ENCODE measurements at places on chromosomes 5 and 9. TPM values are rescaled to one million over a fixed set of nuclear protein-coding genes. Genes with fewer than 3 reads are reported as not detected.

The ABHD17B gene
- 6.3 TPM for polyA plus RNA-seq

The GBGT1 gene
- 0.95 TPM for polyA plus RNA-seq

The HTR1A gene
- polyA plus RNA-seq = not detected

The SH2D3C gene
- polyA plus RNA-seq = not detected

The GPR151 gene
- polyA plus RNA-seq = not detected

The TAF11L10 gene
- not detected for polyA plus RNA-seq

The CD274 gene
- polyA plus RNA-seq = 5.2 TPM

The DDX4 gene
- not detected for polyA plus RNA-seq

The SPATA31A3 gene
- not detected for polyA plus RNA-seq

The TGFBR1 gene
- 46.3 TPM for polyA plus RNA-seq

The TMEM8B gene
- 4.0 TPM for polyA plus RNA-seq

The UGT3A1 gene
- polyA plus RNA-seq = not detected

The CATSPER3 gene
- polyA plus RNA-seq = 0.14 TPM

GRCh38 chr9:76605321-76605900, 146.4 kb downstream of the GCNT1 start:
- no peak for DNase-seq

DNA sequence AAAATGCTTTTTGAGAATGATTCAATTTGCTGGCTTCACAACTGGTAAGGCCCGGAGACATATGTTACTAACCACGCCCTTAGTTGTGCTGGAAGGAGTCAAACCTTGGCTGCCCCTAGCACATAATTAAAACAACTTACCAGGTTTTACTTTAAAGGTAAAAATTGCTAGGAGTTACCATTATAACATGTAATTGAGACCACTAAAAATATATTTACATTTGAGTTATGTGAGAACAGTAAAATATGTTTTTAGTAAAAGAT, 435.6 kb upstream of the CDH9 start:
- DNase-seq = peak; percentile 37

- peak; percentile 73 for DNase-seq
Measured at GRCh38 chr5:36573438-36573837, 33.0 kb upstream of the SLC1A3 start.

DNA sequence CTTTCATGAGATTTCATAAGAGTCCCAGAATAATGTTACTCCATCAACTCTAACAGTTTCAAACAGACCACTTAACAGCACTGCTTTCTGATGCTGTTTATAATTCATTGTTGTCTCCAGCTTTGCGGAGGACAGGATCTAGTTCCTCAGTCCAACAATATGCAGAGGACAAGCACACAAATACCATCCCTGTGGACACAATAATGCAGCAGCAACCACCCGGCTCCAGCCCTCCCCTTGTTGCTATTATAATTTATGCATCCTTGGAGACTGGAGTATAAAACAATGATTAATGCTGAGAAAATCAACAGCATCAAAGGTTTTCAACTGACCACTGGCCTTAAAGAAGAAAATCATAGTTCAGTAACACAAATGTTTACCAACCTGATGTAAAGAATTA, 108.3 kb downstream of the DENND1A start:
- DNase-seq = peak; percentile 3

DNA sequence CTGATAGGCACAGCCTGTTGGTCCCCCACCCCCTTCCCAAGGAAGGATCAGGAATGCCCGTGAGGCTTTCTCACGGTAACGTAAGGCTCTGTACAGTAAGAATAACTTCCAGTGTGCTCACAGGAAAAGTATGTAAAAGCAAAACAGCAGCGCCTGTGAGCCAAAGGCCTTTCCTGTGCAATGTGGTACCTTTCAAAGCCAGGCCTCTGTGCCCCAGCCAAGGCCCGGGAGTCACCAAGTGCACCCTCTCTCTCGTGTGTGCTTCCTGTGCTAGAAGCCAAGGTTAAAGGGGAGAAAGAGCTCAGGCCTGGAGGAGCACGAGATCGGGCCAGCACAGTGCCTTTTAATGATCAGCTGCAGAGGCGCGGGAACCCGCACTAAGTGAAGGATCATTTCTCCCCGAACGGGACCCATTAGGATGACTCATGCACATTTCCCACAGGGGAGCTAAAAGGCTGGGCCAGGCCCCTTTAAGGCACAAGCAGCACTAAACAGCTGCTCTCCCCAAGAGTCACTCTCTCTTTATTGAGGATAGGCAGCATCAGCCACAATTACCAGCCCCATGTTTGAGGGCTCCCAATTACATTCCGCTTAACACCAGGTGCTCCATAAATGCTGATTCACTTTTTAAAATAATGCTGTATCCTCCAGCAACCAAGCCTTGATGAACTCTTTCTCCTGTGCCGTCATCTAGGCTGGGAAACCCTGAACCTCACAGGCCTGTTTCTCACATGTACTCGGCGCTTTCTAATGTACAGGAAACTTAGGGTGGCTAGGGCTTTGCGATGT, 42.8 kb downstream of the SHB start:
- DNase-seq = peak; percentile 95

DNA sequence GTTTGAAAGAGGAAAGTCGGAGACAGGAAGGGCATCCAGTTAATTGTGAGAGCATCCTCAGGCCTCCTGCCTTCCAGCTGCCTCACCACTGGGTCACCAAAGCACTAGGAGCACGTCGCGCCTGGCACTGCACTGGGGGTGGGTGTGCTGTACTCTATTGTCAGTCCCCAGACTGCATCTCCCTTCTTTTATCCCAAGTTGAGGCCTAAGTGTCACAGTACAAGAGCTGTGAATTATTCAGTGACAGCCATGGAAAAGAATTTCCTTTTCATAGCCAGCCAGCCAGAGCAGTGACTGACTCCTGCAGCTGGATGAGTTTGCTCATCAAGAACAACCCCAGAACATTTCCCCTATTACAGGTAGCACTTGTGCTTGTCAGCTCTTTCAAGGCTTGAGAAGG, 16.3 kb downstream of the CLTA start:
- DNase-seq = peak; percentile 83

- no peak for DNase-seq
Measured at GRCh38 chr5:104095527-104095926, 532.9 kb upstream of the NUDT12 start.

DNA sequence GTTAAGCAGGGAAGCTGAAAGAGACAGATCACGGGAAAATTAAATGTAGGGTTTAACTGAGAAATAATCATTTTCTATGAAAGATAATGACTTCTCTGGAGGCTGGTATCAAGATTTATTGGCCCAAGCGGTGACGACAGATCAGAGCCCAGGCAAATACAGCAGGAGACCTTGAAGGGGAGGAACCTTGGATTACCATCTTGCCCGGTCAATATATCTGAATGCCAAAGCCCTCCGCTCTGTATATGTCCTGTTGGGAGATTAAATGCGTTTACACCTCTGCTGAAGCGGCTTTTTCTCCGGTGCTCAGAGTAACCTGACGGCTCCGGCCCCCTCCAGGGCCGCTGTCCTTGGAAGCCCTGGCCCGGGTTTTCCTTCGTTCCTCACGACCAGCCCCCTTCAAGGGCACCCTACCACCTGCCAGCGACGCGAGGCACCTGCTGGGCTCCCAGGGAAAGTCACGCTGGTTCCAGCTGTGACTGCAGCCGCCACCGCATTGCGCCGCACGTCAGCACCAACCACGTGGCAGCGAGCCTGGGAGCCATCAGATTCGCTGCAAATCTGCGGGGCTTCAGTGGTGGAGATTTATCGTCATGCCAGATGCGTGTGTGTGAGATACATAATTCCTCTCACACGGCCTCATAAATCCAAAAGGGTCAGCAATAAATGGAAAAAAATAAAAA, 4.4 kb upstream of the QSOX2 start:
- no peak for DNase-seq

DNA sequence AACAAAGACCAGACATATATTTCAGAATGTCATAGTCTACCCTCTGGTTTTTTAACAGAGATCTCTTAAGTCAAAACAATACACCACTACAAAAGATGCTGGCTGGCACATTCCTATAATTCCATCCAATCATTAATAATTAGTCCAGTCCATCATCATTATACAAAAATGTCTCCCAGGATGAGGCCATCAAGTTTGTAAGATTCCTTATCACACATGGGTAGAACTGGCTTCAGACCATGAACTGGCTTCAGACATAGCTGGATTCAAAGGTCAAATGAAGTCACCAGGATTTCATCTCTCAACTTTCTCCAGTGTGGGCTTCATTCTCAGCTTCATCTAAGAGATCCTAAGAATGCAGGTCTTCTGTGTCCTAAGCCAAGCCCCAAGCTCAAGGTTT, 147.1 kb downstream of the ENC1 start:
- no peak for DNase-seq

DNA sequence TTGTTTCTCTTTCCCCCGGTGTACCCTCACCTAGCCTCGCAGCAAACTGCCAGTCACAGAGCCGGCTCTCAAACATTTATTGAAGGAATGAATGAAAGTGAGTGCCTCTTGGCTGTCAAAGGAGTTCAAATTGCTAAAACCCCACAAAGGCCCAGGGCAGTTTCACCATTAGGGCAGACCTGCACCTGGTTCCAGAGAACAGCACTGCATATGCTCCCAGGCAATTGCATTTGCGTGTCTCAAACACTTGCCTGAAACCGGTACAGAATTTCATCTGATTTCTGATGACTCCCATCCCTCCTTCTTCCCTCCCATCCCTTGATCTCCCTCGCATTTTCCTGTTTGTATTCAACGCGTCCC, 165.6 kb upstream of the ZNF462 start:
- peak; percentile 7 for DNase-seq

- DNase-seq = peak; percentile 76
Measured at GRCh38 chr5:132369474-132370180, at the start of gene SLC22A5. Gene SLC22A5, plus strand, starts transcription at chr5:132369710. Its CDS starts 263 bp downstream, at chr5:132369973.

- peak; percentile 75 for DNase-seq
Measured at GRCh38 chr9:15300218-15300617, 6.8 kb downstream of the TTC39B start.

DNA sequence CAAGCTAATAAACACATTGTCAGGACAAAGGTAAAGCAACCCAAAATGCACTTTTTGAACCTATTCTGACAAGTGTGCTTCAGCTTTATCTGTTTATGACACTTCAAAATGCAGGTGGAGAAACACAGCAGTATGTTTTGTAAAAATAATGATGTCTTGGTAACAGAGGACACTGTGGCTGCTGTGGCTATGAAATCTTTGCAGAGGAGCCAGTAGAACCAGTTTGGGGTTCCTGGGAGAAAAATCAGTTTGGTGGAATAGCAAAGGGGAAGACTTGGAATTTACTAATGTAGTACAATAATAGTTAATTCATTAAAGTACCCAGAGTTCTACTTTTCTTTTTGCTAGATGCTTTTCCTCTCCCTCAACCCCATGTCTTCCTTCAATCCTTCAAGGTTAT, 40.6 kb downstream of the SIL1 start:
- no peak for DNase-seq

DNA sequence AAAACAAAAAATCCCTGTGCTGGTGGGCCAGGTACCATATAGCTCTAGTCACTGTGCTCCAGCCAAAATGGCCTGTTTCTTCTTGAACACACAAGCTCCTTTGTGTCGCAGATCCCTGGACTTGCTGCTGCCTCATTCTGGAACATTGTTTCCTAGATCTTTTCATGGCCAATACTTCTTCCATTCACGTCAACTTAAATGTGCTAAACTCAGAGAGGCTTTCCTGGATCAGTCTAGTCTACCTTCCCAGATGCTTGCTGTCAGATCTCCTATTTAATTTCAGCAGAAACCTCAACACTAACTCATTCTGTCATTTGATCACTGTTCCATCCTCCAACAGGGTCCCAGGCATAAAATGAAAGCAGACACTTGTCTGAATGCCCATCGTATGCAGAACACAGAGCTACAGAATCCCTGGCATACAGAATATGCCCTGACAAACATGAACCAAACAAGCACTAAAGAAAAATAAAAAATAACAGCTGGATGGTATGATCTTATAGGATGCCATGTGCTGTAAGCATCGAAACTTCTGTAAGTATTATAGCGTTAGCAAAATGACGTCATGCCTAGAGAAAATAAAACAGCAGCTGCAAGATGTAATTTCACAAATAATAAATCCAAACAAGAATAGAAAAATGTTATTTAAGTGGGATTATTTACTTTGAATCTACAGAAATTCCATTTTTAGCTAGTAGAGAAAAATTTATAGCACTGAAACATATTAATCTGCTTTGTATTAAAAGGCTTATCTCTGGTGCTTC, 403.7 kb upstream of the DAP start:
- no peak for DNase-seq

- DNase-seq = no peak
Measured at GRCh38 chr9:112446080-112446479, 40.5 kb upstream of the KIAA1958 start.

GRCh38 chr5:14386884-14387624, 194.5 kb upstream of the OTULINL start:
- no peak for DNase-seq

DNA sequence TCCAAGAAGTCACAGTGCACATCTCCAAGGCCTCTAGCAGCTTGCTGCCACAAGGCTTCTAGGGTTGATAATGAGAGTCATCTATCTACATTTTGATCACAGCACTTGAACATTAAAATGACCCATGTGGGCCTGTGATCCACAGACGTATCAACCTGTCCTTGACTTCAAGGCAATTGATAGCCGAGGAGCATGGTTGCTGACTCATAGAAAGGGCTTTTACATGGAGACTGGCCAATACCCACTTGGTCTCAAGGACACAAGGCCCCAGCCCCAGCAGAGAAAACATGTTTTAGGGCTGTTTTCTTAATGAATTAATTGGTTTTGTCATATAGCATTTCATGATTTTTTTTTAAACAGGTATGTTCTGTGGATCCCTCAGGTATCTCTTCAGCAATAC, 314.0 kb downstream of the SEMA5A start:
- DNase-seq = no peak

DNA sequence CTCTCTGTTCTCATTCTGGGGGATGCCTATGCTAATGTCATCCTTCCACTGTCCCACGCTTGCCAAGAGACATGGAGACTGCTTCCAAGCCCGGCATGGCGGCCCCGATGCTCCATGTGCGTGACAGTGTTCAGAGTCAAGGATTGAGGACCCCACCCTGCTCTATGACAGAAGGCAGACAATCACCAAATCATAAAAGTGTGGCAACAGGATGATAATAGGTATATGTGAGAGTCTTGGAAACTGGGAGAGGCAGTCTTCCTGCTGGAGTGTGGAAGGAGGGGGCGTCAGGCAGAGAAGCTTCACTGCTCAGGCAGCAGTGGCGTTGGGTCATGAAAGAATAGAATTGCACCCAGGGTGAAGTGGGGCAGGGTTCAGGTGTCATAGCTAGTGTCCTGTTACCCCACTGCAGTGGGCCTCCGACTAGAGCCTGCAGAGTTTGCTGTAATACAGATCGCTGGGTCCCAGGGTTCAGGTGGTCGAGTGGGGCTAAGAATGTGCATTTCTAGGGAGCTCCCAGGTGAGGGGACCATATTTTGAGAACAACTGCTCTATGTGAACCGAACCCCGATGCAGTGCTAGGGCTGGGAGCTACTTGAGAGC, 12.5 kb upstream of the GADD45G start:
- DNase-seq = no peak

DNA sequence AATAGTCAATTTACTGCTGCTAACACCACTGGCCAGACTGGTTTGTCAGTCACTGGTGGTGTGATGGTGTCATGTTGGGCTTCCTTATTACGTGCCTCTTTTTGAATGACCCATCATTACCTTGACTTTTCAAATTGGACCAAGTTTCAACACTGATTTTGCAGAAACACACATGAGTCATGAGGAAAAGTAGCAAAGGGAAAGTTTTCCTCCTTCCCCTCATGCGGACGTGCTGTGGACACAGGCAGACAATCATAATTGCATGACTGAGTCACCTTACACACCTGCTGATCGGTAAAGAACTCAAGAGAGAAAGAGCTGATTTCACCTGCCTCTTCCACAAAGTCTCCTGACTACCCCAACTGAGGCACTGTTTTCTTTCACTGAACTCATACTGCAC, 324.5 kb downstream of the ARRDC3 start:
- DNase-seq = no peak

- DNase-seq = peak; percentile 70
Measured at GRCh38 chr9:97788763-97789663, 64.0 kb upstream of the FOXE1 start.

- DNase-seq = no peak
Measured at GRCh38 chr5:61298066-61298465, 34.0 kb upstream of the ZSWIM6 start.
